Fibroblast of skin of right quadriceps (primary cell): ENCODE measurements at places on chromosomes 6 and 20.

DNA sequence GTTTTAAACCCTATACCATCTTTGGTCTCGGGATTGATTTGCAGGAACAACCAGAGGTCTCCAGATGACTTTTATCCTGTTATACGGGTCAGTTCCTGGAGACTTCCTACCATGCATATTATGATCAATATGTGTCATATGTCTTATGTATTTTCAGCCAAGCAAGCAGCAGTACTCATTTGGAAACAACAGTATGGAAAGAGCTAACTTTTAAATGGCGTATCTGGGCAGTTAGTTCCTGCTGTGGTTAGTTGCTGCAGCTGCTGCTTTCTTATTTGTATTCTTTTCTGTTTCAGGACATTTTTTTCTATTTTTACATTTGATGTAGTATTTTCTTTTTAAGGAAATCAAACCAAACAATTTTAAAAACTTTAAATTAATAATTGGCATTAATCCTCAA is 207.5 kb downstream of the MANEA start:
- no peak for DNase-seq

GRCh38 chr6:1479601-1480221 is 90.3 kb downstream of the FOXF2 start:
- no peak for DNase-seq

DNA sequence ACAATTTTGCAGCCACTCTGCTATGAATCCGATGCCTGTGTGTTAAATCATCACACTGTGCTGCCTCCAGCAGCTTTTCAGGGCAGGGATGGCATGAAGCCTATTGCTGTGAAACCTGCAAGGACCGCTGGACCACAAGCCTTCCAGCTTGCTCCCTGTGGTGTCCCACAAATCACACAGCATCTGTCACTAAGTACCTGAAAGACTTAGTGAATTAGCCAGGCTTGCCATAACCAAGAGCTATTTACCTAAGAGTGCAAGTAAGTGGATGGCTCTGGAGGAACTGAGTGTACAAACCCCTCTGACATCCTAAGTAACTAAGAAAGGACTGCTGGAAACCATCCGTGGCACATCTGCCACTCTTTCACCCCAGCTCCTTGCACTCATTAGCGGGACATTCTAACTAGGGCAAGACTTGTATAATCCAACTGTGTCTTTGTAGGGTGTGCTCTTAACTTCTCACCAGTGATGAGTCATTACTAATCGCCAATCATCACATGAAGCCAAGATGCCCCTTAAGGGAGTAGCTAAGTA is 34.7 kb downstream of the FOXQ1 start:
- no peak for DNase-seq

- DNase-seq: peak; percentile 32
Observed at GRCh38 chr6:1695546-1696462, 86.1 kb downstream of the FOXC1 start.

DNA sequence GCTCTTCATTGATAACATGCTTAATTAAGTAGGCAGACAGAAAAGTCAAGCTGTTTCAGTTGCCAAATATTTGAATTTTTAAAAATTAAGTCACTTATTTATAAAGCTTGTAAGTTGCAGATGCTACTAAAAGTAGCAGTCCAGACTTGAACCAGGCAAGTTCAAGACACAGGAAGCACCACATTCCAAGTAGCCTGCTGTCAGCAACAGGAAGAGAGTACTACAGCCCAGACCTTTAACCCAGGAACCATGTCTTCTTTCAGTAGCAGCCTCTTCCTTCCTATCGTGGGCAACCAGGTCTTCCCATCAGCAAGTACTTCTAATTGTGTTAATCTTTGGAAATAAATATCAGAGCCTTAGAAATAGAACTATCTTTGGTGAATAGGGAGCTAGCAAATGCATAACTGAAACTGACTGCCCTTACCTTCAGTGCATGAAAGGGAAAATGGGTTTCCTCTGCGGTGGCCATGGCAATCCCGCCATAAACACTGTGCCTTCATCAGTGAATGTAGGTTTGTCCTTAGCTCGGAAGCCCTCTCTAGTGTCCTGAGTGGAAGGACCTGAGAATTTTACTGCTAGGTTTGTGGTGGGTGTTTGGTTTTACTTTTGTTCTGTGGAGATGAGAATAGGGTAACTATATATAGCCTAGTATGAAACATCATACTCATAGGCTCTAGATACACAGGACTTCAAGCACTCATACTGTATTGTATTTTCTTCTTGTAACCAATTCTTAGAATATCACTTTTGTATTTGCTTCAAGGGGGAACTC is 95.6 kb downstream of the SYCP2 start:
- DNase-seq: no peak

DNA sequence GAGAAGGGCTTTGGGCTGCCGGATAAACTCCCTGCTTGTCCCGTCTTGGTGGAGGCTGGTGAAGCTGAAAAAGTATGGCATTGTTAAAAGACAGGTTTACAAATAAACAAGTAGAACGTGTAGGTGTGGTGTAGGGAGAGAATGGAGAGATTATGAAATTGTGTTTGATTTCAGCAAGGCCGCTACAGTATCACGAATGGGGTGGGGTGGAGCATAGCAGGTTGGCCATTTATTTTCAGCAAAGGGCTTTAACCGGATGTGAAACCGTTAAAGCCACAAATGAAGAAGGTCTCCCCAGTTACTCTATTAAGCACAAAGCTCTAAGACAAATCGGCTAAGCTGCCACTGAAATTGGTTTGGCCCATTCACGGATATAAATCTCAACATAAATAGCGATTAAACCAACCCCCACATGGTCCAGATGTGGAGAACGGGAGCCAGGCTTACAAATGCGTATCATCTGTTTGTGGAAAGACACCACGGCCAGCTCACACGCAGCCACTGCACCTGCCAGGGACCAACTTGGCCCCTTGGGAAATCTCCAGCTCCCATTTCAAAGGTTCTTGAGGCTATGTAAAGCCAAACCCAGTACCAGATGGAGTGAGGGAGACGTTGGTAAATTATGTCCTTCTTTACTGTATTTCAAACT is 94.0 kb downstream of the ZMYND8 start:
- peak; percentile 20 for DNase-seq

GRCh38 chr6:45690846-45691245 is 313.1 kb upstream of the SUPT3H start:
- no peak for DNase-seq

DNA sequence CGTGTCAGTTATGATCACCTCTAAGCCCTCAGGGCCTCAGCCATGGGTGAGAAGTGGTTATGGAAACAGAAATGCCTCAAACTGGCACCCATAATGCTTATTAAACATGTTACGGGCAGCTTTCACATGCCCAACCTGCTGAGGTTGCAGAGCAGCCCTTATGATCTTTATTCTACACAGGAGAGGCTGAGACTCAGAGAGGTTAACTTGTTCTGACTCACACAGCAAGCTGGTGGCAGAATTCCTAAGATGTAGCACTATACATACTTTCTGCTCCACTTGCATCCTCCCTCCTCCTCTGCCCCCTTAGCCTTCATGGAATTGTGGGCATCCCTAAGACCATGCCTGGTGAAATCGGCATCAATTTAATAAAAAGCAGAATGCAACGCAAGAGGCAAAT is 34.7 kb upstream of the IGF2R start:
- DNase-seq: no peak

DNA sequence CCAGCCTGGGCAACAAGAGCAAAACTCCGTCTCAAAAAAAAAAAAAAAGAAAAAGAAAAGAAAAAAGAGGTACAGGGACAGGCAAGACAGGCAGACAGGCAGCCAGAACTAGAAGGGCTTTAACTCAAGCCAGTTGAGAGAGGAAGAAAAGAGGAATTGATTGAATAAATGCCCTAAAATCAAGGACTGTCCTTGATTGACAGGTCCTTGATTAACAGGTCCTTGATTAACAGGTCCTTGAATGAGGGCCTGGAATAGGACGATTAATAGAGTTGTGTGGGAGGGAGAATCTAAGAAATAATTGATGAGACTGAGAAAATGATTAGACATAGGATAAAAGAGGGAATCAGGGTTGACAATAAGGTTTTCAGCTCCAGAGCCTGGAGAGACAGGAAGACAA is 36.1 kb downstream of the ZC2HC1B start:
- no peak for DNase-seq

- peak; percentile 42 for DNase-seq
Observed at GRCh38 chr6:56521454-56521853, 121.2 kb downstream of the DST start.

- no peak for DNase-seq
Observed at GRCh38 chr6:4853782-4854511, 77.7 kb downstream of the CDYL start.

DNA sequence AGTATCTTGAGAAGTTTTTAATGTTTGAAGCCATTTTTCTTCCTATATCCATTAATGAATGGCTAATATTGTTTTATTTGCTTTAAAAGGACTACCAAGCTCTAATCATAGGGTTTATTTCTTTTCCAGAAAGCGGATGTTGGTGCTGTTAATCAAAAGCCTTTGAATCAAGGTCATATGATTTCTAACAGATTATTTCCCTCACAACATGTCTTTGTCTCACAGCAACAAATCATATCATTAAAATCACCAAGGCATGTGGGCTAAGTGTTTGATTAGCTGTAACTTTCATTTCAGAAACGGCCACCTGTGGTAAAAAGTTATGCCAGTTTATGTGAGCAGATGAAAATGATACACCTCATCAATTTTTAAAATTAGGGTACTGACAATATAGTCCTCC is 21.7 kb downstream of the TRAF3IP2 start:
- DNase-seq: no peak

DNA sequence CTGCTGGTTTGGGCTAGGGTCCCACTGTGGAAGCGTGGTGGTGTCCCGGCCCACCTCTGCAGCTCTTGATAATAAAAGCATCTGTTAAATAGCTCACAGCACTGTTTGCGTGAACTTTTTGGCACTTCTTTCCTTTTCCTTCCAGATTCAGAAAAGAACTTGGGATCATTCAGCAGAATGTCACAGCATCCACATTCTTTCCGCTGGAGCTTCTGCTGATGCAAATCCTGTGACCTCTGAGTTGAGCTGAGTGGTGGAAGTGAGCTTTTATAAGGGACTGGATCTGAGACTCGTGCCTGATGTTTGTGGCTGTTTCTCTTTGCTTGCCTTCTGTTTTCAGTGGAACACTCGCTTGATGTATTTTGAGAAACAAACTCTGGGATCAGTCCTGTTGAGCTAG is 3.9 kb downstream of the OSBPL2 start:
- DNase-seq: no peak

DNA sequence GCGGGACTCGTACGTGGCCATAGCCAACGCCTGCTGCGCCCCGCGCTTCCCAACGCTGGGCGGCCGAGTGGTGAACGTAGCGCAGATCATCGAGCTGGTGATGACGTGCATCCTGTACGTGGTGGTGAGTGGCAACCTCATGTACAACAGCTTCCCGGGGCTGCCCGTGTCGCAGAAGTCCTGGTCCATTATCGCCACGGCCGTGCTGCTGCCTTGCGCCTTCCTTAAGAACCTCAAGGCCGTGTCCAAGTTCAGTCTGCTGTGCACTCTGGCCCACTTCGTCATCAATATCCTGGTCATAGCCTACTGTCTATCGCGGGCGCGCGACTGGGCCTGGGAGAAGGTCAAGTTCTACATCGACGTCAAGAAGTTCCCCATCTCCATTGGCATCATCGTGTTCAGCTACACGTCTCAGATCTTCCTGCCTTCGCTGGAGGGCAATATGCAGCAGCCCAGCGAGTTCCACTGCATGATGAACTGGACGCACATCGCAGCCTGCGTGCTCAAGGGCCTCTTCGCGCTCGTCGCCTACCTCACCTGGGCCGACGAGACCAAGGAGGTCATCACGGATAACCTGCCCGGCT is 3.4 kb downstream of the SLC32A1 start:
- DNase-seq: no peak
